PC-3 (cell line): ENCODE measurements at places on chromosomes 1 and 21. TPM values are rescaled to one million over a fixed set of nuclear protein-coding genes. Genes with fewer than 3 reads are reported as not detected.

The NFASC gene
- total RNA-seq, result 1.6 and 4.6 TPM in 2 replicates

The AMY1A gene
- not detected in 2 replicates for total RNA-seq

The PLCH2 gene
- 5.9 and 7.2 TPM in 2 replicates for total RNA-seq

The HSF2BP gene
- total RNA-seq, result 1.2 and 2.4 TPM in 2 replicates

The ZNF648 gene
- not detected in 2 replicates for total RNA-seq

The ABCG1 gene
- total RNA-seq, result 0.66 and 2.0 TPM in 2 replicates

The TMPRSS2 gene
- 9.3 and 15.8 TPM in 2 replicates for total RNA-seq

The BPNT1 gene
- 40.7 and 49.7 TPM in 2 replicates for total RNA-seq

The C1orf53 gene
- 4.3 and 10.4 TPM in 2 replicates for total RNA-seq

The KRTAP21-3 gene
- not detected in 2 replicates for total RNA-seq

The CYB5RL gene
- 3.6 and 11.9 TPM in 2 replicates for total RNA-seq

The DYRK3 gene
- total RNA-seq, result 12.1 and 14.1 TPM in 2 replicates

The CELA3B gene
- total RNA-seq, result not detected in 2 replicates

The C4BPA gene
- not detected in 2 replicates for total RNA-seq

The IFI44L gene
- 4.1 and 5.5 TPM in 2 replicates for total RNA-seq

The SERTAD4 gene
- total RNA-seq, result 2.6 and 4.5 TPM in 2 replicates

The MED8 gene
- 35.5 and 41.8 TPM in 2 replicates for total RNA-seq

The BLACAT1 gene
- total RNA-seq, result 1.5 and 1.6 TPM in 2 replicates

The UBL4B gene
- 0.07 TPM in 1 of 2 replicates, not detected in the other for total RNA-seq

The FGR gene
- not detected in 2 replicates for total RNA-seq

The FMO1 gene
- total RNA-seq, result not detected in 2 replicates

The CGN gene
- 13.3 and 20.1 TPM in 2 replicates for total RNA-seq

The FAM72D gene
- 7.8 and 10.7 TPM in 2 replicates for total RNA-seq

The LCE6A gene
- total RNA-seq, result not detected in 2 replicates

The RAD54L gene
- 26.0 and 29.4 TPM in 2 replicates for total RNA-seq

The FAM43B gene
- total RNA-seq, result 0.11 TPM in 1 of 2 replicates, not detected in the other

The BATF3 gene
- 4.3 and 5.5 TPM in 2 replicates for total RNA-seq

The C1QB gene
- total RNA-seq, result not detected in 2 replicates

The FRRS1 gene
- 14.5 and 16.3 TPM in 2 replicates for total RNA-seq

The CA6 gene
- total RNA-seq, result 0.18 TPM in 1 of 2 replicates, not detected in the other

The SMCP gene
- total RNA-seq, result not detected in 2 replicates

The ADORA1 gene
- 1.4 and 3.9 TPM in 2 replicates for total RNA-seq

The HES3 gene
- not detected in 2 replicates for total RNA-seq

The ZNF697 gene
- 3.9 and 5.3 TPM in 2 replicates for total RNA-seq

The IL22RA1 gene
- 1.2 TPM in 2 replicates for total RNA-seq

The RNU1-1 gene
- total RNA-seq, result under 0.01 TPM in 2 replicates

The AKR7A3 gene
- total RNA-seq, result 0.40 and 1.2 TPM in 2 replicates

The SYTL1 gene
- total RNA-seq, result 26.8 and 34.3 TPM in 2 replicates

The LENEP gene
- total RNA-seq, result not detected in 2 replicates

The AGMAT gene
- 8.2 and 9.4 TPM in 2 replicates for total RNA-seq

The SHCBP1L gene
- total RNA-seq, result not detected in 2 replicates

The TNFSF4 gene
- total RNA-seq, result 0.17 and 0.18 TPM in 2 replicates

The APCS gene
- total RNA-seq, result not detected in 2 replicates

The GLMN gene
- total RNA-seq, result 8.7 and 13.6 TPM in 2 replicates

The TTC22 gene
- 21.8 and 31.3 TPM in 2 replicates for total RNA-seq

The CLDN17 gene
- not detected in 2 replicates for total RNA-seq

The OPN3 gene
- total RNA-seq, result 44.8 and 45.5 TPM in 2 replicates

The TRIM62 gene
- total RNA-seq, result 3.9 and 9.7 TPM in 2 replicates

The VN1R5 gene
- total RNA-seq, result not detected in 2 replicates

The C1orf105 gene
- not detected in 2 replicates for total RNA-seq

The UTS2 gene
- not detected in 2 replicates for total RNA-seq

The SIPA1L2 gene
- 8.9 and 9.8 TPM in 2 replicates for total RNA-seq

The PFKFB2 gene
- 37.5 and 48.6 TPM in 2 replicates for total RNA-seq

The CYP2J2 gene
- 0.44 and 0.75 TPM in 2 replicates for total RNA-seq

The TAF12 gene
- 33.0 and 44.1 TPM in 2 replicates for total RNA-seq

The PRDM16 gene
- 0.04 and 0.17 TPM in 2 replicates for total RNA-seq

The TNNT2 gene
- total RNA-seq, result 1.1 and 2.9 TPM in 2 replicates
